SJSA1 (cell line): ENCODE measurements at places on chromosomes 4 and X. TPM values are rescaled to one million over a fixed set of nuclear protein-coding genes. Genes with fewer than 3 reads are reported as not detected.

- no peak for DNase-seq
Measured at GRCh38 chr4:127888559-127888958, 7.9 kb downstream of the PLK4 start.

GRCh38 chr4:109378511-109378910 lies 55.1 kb upstream of the SEC24B start:
- no peak for DNase-seq

DNA sequence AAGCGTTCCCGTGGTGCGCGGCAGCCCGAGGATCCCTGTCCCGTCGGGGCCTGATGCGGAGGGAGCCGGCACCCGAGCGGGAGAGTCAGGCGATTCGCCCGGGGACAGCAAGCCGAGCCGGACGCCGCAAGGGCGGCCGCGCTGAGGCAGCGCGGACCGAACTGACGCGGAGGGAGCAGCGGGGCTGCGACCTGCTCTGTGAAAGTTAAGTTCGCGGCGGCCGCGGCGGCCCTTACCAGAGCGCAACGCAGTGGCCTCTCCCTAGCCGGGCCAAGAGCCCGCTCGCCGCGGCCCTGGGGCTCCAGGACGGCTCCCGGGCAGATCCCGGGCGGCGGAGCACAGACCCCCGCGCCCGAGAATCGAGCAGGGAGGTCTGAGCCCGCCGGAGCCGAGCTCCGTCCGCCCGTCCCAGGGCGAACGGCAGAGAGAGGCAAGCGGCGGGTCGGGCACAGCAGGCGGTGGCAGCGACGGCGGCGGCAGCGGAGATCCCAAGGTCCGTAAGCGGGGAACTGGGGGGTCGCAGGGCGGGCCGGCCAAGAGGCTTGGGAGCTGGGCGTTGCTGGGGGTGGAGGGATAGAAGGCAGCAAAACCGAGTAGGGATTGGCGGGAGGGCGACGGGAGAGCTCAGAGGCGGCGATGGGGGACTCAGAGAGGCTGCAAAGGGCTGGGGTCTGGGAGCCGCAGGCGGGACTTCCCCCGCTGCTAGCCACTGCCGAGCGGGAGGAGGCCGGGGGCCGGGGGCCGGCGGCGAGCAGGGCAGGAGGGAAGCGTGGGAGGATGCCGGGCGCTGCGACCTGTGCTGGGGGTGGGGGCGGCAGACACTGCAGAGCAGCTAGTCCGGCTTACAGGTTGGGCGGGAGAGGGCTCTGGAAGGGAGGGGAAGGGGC lies 1.0 kb downstream of the GPR50 start:
- DNase-seq = no peak

The FRG2 gene
- not detected in 2 replicates for total RNA-seq
